ENCODE measurements at places on chromosomes 16 and 17.

- no peak for DNase-seq
These were observed 79.7 kb downstream of the AIPL1 start for GRCh38 chr17:6355196-6355595.

- DNase-seq = no peak
These were observed 1.6 kb downstream of the TPPP3 start for GRCh38 chr16:67391424-67392300.

- DNase-seq = no peak
These were observed 54.2 kb downstream of the ZFPM1 start for GRCh38 chr16:88507231-88507743.

DNA sequence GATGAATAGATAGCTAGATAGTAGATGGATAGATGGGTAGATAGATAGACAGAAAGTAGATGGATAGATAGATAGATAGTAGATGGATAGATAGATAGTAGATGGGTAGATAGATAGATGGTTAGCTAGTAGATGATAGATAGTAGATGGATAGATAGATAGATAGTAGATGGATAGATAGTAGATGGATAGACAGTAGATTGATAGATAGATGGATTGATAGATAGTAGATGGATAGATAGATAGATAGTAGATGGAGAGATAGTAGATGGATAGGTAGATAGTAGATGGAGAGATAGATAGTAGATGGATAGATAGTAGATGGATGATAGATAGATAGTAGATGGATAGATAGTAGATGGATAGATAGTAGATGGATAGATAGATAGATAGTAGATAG is 40.4 kb downstream of the PIK3R5 start:
- no peak for DNase-seq

- DNase-seq = no peak
These were observed 3.8 kb downstream of the STX1B start for GRCh38 chr16:31006589-31006988.

GRCh38 chr17:77382356-77382911 is 241.7 kb downstream of the SEC14L1 start:
- no peak for DNase-seq

- no peak for DNase-seq
These were observed 45.6 kb downstream of the KNOP1 start for GRCh38 chr16:19672378-19672777.

- no peak for DNase-seq
These were observed 1125.7 kb upstream of the GOT2 start for GRCh38 chr16:59859676-59860402.

- no peak for DNase-seq
These were observed 13.5 kb downstream of the TRIM37 start for GRCh38 chr17:59093145-59093701.

DNA sequence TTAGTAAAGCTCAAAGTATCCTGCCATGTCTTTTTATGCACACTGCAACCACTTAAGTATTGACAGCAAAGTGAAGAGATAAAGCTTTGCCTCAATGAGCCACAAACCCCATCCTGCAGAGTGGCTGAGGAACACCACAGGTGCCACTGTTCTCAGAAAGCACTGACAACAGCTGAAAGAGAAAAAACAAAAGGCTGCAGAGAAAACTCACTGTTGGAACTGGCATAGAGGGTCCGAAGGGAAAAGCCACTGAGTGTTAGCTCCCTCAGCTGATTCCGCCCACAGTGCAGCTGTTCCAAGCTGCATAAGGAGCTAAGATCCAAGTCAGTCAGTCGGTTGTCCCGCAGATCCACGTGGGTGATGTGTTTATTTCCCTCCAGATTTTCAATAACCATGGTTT is 48.3 kb downstream of the PHLPP2 start:
- DNase-seq = no peak

- DNase-seq = no peak
These were observed 27.2 kb upstream of the SHISA9 start for GRCh38 chr16:12874186-12874585.

DNA sequence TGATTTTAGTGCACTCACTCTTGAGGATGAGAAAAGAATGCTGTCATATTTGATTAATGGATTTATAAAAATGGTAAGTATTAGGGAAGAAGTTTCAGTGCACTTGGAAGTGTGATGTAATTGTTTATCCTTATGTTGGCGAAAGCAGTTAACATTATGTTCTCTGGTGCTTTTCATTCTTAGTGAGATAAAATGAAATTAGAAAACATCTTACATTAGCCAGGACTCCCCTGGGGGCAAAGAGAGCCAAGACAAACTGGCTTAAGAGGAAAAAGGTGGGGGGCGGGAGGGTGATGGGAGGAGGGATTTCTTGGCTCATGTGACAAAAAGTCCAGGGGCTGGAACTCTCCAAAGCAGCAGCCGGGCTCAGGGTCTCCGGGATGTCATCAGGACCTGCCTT is 73.2 kb downstream of the KNOP1 start:
- no peak for DNase-seq

- no peak for DNase-seq
These were observed 335.7 kb downstream of the GRIN2A start for GRCh38 chr16:9846362-9847099.

DNA sequence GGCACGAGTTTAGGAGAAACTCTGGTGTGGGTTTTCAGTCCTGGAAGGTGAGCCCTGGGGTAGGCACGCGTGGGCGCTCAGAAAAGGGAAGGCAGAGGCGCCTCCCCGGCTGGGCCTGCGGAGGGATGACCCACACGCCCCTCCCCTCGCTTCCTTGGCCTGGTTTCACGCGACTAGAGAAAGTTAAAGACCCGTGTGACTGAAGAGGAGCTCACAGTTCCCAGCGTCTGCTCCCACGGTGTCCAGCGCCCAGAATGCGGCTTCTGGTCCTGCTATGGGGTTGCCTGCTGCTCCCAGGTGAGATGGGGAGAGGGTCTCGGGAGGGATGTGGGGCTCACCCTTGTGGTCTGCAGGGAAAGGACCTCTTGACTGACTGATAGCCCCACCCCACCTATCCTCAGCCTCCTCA is at the start of gene CD300LG:
Gene CD300LG (plus strand): TSS at position 214 of the 409 bp plus-strand sequence. CDS start 41 bp downstream, at position 255.
- no peak for DNase-seq

DNA sequence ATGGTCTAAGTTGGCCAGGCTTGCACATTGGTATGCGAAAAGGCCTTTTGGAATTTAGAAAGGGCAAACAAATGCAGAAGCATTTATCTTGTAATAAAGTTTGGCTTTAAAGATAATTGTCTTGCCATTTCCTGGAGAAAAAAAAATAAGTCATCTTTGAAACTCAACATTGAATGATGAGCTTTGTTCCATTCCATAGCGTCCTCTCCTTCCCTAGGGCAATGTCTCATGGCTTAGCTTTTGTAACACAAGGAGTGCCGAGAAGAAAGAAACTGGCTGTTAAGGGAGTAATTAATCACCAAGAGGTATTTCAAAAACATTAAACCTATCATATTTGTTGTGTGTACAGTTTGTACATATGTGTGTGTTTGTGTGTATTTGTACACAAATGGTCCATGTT is 372.3 kb downstream of the NPIPA8 start:
- no peak for DNase-seq

- no peak for DNase-seq
These were observed at the start of gene ITGA2B for GRCh38 chr17:44389281-44389680. TSS of gene ITGA2B (minus strand) at chr17:44389649. CDS start at chr17:44389473, 176 bp downstream.

GRCh38 chr16:56872863-56873391 is 7.9 kb downstream of the SLC12A3 start:
- DNase-seq = no peak

DNA sequence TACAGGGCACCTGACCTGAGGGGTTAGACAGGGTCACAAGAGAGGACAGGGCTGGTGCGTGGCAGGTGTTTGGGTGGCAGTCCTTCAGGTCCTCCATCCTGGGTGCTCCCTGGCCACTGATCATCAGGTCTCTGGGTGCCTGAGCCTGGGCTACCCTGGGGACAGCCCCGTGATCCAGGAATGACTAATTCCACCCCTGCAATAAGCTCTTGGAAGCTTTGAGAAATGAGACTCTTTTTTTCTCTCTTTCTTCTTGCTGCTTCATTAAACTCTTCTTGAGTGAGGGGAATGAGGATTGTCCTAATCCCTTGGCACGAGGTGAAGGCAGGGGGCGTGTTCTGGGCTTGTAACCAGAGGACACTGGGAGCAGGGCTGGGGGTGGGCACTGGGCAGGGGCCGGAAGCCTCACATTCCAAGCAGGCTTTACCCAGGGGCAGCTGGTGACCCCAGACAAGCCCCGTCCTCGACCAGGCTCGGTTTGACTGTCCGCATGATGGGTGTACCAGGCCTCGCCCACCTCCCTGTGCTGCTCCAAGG is 21.4 kb upstream of the SPNS2 start:
- DNase-seq = no peak

- DNase-seq = no peak
These were observed 89.7 kb upstream of the CLEC18A start for GRCh38 chr16:69861292-69862030.

- no peak for DNase-seq
These were observed 174.2 kb downstream of the STX8 start for GRCh38 chr17:9401434-9401833.

DNA sequence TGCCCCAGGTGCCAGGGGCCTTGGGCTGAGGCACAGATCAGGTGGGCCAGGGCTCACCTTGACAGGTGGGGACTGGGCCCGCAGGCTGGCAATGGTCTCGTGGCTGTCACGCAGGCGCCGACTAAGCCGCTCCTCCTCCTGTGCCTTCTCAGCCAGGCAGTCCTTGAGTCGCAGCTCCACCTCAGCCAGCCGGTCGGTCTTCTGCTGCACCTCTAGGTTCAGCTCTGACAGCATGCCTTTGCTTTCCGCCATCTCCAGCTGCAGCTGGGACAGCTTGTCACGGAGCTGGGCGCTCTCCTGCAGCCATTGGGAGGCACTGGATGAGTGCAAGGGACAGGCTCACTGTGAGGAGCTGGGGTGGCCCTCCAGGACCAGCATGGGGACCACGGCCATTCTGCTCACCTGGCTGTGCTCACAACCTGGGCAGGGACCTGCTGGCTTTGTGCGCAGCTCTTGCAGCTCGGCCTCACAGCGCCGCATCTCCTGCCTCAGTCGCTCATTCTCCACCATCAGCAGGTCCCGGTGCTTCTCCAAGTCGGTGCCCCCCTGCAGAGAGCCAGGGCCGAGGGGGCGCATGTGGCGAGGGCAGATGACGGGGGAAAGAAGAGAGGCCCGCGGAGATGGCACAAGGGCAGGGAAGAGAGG is 31.0 kb downstream of the KIFC3 start:
- DNase-seq = no peak

- DNase-seq = no peak
These were observed 17.3 kb downstream of the RABEP1 start for GRCh38 chr17:5299383-5299782.

DNA sequence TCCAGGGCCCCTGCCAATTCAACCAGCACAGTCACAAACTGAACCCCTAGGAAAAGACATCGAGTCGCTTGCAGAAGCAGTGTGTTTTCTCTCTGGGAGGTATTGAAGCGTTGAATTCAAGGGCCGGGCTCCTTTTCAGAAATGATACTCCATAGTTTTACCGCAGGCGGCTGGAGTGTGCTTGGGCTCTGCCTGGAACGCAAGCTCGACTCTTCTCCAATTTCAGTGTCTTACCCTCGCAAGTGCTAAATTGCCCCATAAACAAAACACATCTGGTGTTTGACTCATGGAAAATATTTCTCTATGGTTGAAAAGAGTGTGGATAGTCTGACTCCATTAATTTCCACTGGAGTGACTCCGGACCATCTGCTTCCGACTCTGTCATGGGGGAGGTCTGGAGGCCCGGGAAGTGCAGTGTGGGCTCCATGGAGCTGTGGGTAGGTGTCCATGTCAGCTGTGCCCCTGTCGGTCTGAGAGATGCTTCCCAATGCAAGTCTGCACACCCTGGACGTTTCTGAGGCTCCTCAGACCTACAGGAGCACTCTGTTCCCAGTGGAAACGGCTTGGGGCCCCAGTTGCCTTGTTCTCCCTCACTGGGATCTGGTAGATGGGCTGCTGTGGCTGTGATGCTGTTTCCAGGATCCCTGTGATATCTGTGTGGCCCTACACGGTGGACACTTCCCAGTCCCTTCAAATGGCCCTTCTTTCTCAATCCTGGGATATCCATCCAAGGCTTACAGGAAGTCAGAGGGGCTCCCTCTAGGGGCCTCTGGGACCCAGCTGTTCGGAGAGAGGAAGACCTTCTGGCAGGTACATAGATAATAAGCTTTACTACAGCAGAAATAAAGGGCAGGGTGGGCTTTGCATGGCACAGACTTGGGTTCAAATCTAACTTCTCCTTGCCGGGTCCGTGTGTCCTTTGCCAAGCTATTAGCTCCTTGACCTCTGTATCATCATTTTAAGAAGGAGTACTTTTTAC is 119.8 kb upstream of the CDH13 start:
- DNase-seq = peak; percentile 96

DNA sequence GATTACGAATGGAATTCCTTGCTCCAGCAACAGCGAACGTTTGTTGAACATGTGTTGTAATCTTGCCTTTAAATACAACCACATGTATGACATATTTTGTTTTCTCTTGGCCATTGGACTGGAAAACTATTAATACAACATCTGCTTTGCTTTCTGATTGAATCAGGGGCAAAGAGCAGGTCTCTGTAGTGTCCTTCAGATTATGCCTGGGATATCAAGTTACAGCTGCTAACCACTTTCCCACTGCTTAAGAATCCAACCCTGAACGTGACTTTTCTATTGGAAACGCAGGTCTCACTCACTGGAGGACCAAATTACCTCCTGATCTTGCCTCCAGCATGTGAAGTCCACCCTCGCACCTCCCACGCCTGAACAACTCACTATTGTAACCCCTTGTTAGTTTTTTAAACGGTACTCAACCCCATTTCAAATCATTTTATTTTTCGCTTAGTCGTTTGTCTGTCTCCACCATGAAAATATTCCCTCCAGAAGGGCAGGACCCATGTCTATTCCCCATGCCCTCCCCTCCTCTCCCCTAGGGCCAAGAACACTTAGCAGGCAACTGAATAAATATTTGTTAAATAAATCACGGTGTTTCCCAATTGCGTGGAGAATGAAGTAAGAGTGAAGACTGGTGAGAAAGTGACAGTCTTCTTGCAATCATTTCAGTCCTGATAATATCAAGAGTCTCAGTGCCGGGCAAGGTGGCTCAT is 57.4 kb upstream of the MRTFB start:
- DNase-seq = peak; percentile 98

DNA sequence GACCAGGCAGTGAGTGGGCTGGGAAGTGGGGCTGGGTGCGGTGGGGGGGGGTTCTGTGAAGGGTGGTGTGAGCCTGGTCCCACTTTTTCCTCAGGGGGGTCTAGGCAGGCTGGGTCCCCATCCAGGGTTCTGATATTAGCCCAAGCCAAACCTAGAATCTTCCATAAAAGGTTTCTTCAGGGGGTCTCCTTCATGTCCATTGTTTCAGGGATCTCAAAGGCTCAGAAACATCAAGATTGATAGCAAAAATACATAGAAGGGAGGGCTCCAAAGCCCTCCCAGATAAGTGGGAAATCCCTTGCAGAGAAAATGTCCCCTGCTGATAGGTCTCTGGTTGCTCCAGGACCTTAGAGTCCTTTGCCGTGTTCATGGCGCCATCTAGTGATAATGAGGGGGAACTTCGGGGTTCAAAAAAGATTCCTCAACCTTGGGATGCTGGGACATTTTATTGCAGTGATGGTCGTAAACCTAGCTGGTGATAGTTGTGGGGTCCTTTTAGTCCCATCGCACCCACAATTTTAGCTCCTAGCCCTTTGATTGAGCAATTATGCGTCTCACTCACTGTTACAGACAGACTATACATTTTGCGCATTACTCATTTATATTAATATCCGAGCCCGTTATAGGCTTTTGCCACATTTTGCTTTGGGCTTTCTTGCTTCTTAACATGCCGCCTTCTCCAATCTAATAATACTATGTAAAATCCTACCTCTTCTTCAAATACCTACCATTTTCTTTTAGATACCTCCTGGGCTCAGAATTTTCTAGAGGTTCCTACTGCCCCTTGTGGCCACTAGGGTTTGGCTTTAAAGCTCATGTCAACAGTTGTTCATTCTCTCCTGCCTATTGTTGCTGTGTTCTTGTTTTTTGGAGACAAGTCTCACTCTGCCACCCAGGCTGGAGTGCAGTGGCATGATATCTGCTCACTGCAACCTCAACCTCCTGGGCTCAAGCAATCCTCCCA is 35.1 kb downstream of the IGF2BP1 start:
- peak; percentile 81 for DNase-seq

All from NCI-H524 (cell line).